ENCODE measurements at places on chromosomes 2 and 18. TPM values are rescaled to one million over a fixed set of nuclear protein-coding genes. Genes with fewer than 3 reads are reported as not detected.

DNA sequence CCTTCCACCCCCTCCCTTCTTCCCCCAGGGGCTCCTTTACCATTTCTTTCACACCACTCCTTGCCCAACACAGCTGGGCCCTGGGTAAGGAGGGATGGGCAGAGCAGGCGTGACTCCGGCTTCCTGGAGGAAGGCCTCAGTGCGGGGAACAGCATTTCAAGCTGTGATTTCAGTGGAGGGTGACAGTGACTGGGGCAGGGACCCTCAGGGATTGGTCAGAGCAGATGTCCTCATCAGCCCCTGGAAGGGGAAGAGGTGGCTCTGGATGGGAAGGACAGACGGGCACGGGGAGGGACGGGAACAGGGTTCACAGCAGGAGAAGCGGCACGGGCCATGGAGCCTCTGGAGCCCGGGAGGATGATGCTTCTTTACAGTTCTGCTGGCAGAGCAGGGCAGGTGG, 130.8 kb upstream of the TWIST2 start:
- no peaks in the 10 kb centered on the region for H3K36me3 ChIP-seq
- H3K27ac ChIP-seq: no peak overlapping the region
- DNase-seq: no peak
- H3K4me1 ChIP-seq: no peaks in the 10 kb centered on the region
- H3K27me3 ChIP-seq: peaks cover 9% of the 10 kb centered on the region

Gene CRYGC
- not detected for total RNA-seq

DNA sequence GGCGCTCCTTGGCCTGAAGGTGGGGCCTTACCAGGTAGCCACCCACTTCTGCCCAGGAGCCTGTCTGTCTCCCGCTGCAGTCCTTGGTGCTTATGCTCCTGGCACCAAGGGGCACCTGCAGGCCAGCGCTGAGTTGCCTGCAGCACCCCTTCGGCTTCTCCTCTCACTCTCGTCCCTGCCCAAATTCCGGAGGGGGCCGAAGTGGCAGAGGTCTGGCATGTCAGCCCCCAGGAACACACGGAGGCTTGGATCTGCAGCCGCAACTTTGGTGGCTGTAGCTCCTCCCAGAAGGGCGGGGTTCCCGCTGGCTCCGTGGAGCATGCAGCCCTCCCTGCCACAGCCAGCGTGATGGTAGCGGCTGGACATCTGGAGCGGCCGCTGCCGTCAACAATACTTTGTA, 37.7 kb upstream of the ZNF804A start:
- H3K4me3 ChIP-seq: no peak overlapping the region
- no peaks in the 10 kb centered on the region for H3K4me1 ChIP-seq
- no peaks in the 10 kb centered on the region for H3K36me3 ChIP-seq
- no peak overlapping the region for H3K27ac ChIP-seq

DNA sequence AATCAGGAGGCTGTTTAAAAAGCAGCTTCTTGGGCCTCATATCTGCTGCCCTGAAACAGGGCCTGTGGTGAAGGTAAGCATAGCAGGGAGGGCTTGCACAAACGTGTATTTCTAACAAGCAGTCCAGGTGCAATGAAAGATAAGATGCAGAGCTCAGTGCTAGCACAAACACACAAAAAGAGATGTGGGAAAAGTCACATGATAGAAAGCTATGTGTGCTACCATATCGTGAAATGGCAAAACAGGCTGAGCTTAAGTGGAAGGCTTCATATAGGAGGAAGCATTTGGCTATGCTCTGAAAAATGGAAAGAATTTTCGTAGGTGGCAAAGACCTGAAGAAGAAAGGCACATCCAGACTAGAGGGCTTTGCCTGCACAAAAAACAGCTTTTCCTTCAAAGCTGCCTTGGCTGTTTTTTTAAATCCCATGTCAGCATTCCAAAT, 10.2 kb downstream of the RSAD2 start:
- H3K4me3 ChIP-seq: no peak overlapping the region
- no peak for DNase-seq
- H3K4me1 ChIP-seq: no peaks in the 10 kb centered on the region
- no peaks in the 10 kb centered on the region for H3K27me3 ChIP-seq

DNA sequence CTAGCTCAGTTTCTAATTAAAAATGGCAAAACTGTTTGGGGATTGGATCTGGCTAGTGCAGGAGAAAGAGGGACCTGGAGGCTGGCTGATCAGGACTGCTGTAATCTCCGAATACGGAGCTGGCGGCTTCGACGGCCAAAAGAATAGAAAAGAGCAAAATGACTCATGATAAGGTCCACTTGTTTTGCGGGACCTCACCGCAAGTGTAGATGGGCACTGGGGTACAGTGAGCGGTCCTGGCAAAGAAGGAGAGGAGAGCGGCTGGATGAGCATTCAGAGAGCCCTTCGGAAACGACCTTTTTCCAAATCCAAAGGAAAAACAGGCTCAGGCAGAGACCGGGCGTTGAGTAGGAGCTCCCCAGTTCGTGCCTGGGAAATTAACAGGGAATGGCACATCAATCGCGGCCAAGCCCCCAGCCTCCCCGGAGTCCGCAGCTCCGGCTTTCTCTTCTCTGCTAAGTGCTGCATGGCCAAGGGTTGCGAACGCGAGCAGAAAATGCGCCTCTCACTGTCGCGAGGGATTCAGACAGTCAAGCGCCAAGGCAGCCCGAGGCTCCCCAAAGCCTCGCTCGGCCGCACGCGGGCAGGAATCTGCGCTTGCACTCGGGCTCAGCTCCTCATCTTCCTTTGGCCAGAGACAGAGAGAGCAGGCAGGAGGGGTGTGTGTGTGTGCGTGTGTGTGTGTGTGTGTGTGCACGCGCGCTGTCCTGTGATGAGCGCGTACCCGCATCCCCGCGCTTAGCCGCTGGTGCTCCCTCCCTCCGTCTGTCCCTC, 1.8 kb downstream of the DCC start:
- H3K4me3 ChIP-seq: peak overlapping the region; percentile 31
- H3K36me3 ChIP-seq: no peaks in the 10 kb centered on the region
- no peak for DNase-seq
- no peaks in the 10 kb centered on the region for H3K4me1 ChIP-seq
- H3K27me3 ChIP-seq: peaks cover 52% of the 10 kb centered on the region
- H3K27ac ChIP-seq: no peak overlapping the region

Gene MTA3
- 58.0 TPM for total RNA-seq

GRCh38 chr2:209901172-209901571, 101.3 kb upstream of the RPE start:
- no peak overlapping the region for H3K4me3 ChIP-seq
- H3K4me1 ChIP-seq: no peaks in the 10 kb centered on the region
- no peak overlapping the region for H3K27ac ChIP-seq
- no peaks in the 10 kb centered on the region for H3K36me3 ChIP-seq
- no peak for DNase-seq

Gene APCDD1
- 38.8 TPM for total RNA-seq

DNA sequence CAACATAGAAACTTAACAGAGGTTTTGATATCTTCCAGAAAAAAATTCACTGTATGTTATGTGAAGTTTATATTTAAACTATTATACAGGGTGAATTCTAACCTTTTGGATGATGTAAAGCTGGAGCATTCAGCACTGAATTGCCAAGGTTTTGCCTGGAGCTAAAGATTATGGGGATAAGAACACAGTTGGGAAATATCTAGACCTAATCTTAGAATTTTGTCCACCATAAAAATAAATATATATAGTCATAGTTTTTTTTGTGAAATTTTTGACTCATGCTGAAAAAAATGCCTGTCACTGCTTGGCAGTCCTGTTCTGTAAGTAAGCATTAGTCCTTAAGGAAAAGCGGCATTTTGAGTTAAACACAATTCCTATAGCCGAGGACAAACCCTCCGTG, 339.3 kb upstream of the TMEFF2 start:
- no peak overlapping the region for H3K27ac ChIP-seq
- no peaks in the 10 kb centered on the region for H3K27me3 ChIP-seq
- no peak for DNase-seq
- H3K4me1 ChIP-seq: no peaks in the 10 kb centered on the region
- no peak overlapping the region for H3K4me3 ChIP-seq
- H3K36me3 ChIP-seq: no peaks in the 10 kb centered on the region

- no peak for DNase-seq
- no peaks in the 10 kb centered on the region for H3K27me3 ChIP-seq
- no peaks in the 10 kb centered on the region for H3K36me3 ChIP-seq
- no peaks in the 10 kb centered on the region for H3K4me1 ChIP-seq
- no peak overlapping the region for H3K4me3 ChIP-seq
Observed at GRCh38 chr18:29726646-29727045, 1315.9 kb downstream of the DSC3 start.

GRCh38 chr2:122478117-122478516, 722.7 kb downstream of the TSN start:
- H3K36me3 ChIP-seq: no peaks in the 10 kb centered on the region
- no peaks in the 10 kb centered on the region for H3K27me3 ChIP-seq
- H3K27ac ChIP-seq: no peak overlapping the region
- DNase-seq: no peak
- no peak overlapping the region for H3K4me3 ChIP-seq

DNA sequence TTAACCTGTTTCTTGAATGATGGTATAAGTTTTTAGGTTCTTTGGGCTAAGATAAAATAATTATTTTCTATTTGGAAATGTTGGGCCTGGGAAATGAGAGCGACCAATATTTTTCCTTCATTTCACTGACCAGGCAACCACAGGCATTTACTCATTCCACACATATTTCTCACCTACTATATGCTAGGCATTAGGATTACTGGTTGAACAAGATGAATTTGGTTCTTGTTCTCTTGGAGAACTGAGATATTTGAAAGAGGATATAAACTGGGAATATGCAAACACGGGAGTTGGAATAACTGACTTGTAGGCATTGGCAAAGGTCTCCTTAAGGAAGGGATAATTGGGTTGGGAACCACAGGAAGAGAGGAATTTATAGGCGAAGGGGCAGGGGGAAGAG, 3.9 kb upstream of the MYL1 start:
- no peak for DNase-seq
- H3K4me3 ChIP-seq: no peak overlapping the region
- no peaks in the 10 kb centered on the region for H3K36me3 ChIP-seq
- no peaks in the 10 kb centered on the region for H3K27me3 ChIP-seq
- no peaks in the 10 kb centered on the region for H3K4me1 ChIP-seq

GRCh38 chr2:238697193-238698071, 150.5 kb upstream of the TWIST2 start:
- no peaks in the 10 kb centered on the region for H3K36me3 ChIP-seq
- H3K27me3 ChIP-seq: no peaks in the 10 kb centered on the region
- no peaks in the 10 kb centered on the region for H3K4me1 ChIP-seq
- H3K4me3 ChIP-seq: no peak overlapping the region
- no peak for DNase-seq

All from breast epithelium (tissue), 4 donors.